ENCODE measurements at places on chromosomes 12 and 14.

- peak; percentile 50 for DNase-seq
Measured at GRCh38 chr12:131828671-131829355, 620 bp downstream of the MMP17 start.

DNA sequence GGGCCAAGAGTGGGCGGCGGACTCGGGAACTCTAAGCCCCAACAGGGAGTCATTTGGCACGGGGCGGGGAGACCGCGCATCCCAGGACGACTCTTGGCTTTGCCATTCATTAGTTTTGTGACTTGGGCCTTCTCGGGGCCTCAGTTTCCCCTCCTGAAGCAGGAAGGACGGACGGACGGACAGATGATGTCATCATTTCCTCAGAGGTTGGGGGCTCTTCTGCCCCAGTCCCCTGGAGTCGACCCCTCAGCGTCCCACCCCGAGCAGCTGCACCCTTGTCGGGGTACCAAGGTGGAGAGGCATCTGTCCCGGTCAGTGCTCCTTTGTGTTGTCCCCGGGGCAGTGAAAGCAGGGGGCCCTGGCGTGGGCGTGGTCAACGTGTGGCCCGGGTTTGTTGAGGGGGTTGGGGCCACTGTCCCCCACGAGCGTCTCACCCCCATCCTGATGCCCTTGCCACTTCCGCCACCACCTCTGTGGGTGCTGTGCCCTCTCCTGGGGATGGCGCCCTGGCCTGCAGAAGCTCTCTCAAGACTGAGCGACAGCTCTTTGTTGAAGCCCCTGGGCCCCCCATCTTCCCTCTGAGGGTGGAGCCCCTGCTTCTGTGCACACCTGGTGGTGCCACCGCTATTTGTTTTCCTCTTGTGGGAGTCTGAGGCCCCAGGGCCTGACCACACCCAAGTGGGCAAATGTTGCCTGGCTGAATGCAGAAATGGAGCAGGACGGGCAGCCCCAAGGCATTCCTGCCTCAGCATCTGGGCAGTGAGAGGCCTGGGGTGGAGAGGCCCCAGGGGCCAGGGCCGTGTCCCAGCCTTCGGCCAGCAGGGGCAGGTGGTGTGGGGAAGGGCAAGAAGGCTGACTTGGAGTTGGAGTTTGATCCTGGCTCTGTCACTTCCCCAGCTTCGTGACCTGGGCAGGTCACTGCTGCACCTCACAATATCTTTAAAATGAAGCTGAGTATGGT, 896 bp downstream of the HHIPL1 start:
- no peak for DNase-seq

DNA sequence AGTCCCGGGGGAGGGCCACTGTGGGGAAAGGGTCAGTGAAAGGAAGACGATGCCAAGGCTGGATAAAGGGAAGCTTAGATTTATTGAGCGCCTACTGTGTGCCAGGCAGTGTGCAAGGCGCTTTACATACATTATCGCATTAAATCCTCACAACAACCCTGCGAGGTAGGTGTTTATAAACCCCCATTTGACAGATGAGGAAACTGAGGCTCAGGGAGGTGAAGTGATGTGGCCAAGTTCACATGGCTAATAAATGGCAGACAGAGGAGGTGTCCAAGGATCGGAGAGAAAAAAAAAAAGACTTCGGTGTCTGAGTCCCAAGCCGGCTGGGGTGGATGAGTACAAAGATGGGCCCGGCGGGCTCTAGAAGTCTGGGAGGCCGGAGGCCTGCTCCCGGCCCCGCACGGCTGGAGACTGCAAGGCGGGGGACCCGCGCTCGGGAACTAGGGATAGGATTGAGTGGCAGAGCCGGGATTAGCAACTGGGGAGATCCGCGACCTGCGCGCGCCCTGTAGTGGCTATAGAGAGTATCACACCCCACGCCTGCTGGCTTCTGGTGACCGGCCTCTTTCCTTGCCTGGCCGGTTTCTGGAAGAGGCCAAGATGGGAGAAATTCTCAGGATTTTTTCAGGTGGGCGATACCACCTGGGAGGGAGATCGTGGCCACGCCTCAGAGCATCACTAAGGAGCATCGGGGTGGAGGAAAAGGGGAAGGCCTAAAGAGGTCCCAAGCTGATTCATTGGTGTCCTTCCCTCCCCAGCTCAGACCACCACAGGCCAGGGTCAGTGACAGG, 3.9 kb downstream of the DDN start:
- DNase-seq: peak; percentile 98

DNA sequence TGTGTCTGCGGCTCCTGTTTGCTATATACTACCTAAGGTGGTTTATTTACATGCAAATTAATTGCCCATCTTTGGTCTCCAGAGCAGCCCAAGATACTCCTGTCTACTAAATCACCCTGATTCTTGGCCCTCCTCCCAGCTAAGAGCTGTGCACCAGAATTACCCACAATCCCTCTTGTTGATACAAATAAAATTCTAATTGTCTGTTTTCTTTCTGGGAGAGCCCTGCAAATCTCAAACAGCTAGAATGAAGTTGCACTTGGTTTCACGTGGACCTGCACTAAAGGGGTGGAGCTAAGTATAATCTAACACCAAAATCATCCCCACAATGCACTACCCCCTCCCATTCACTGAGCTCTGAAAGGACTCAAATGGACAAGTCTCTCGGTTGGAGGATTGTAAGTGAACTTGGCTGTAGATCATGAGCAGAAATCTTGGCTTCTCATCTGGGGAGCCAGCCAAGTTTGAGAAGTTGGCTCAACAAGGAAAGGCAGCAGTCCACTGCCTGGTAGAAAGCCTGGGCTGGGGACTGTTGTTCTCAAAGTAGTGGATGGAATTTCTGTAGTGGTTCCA, 6.6 kb downstream of the MAX start:
- no peak for DNase-seq

DNA sequence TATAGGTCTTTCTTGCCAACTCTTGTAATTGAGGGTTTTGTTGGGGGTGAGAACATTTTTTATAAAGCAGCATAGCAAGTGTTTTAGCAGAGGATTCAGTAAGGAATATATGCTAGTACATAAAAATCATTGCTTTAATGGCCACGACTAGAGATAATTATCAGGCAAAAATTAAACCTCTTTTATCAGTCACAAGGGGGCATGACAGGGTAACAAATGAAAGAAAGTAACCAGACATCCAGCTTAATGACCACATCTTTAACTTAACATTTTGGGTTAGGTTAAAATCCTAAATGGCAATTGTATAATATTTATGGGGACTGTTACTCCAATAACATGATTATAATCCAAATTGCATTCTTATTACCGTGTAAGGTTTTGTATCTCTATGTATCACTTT, 119.6 kb downstream of the LRRIQ1 start:
- no peak for DNase-seq

- DNase-seq: no peak
Measured at GRCh38 chr14:100532906-100533655, 54.1 kb downstream of the BEGAIN start.

DNA sequence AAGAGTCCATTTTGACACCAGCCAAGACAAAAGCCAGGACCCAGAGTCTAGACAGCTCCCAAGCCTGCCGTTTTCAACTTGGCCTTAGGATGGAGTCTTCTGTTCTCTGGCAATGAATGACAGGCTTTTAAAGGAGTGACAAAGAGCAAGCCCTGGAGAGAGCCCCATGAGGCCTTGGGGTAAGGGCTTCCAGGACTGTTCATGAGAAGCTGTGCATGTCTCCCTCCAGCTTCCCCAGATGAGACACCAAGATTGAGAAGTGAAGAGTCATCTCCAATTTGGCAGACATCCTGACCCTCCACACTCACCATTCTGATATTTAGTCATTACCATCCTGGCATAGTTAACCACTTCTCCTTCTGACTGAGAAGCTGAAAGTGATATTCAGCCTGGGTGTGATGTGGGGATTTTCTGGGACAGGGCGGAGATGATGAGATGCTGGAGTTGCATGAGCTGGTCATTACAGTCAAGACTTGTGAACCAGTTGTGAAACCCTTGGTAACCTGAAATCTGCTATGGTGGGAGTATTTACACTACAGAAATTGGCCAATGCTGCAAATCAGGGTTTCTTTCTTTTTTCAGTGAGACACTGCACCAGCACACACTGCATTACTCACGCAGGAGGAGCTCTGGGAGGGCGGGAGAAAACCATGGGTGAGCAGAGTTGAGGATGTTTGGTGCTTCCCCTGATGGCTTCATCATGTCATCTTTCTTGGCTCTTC, 77.8 kb downstream of the VCPKMT start:
- peak; percentile 85 for DNase-seq

DNA sequence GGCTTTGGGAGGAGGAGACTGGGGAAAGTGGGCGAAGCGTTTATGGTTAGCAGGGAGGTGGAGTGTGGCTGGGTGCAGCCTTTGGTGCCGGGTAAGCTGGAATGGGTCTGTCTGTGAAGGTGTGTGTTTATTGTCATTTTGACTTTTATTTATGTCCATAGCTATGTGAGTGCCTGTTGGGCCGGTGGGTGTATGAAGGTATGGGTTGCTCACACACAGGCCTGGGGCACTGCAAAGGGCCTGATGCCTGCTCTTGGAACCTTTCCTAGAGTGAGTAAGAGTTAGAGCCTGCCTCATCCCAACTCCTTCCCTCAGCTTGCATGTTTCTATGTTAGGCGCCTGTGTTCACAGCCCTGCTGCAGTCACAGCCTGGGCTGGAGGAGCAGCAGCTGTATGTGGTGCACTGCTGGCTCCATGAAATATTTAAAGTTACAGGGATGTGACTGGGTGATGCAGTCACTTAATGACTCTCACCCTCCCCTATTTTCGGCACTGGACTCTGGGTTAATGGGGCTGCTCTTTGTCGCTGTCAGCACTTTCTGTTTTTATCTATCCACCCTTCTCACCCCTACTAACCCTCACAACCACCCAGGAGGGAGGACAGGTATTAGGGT, 2.6 kb upstream of the PPP1R1A start:
- no peak for DNase-seq

GRCh38 chr14:89288114-89288513, 128.9 kb downstream of the FOXN3 start:
- DNase-seq: no peak

- no peak for DNase-seq
Measured at GRCh38 chr12:101116911-101117310, 93.1 kb downstream of the SLC5A8 start.

DNA sequence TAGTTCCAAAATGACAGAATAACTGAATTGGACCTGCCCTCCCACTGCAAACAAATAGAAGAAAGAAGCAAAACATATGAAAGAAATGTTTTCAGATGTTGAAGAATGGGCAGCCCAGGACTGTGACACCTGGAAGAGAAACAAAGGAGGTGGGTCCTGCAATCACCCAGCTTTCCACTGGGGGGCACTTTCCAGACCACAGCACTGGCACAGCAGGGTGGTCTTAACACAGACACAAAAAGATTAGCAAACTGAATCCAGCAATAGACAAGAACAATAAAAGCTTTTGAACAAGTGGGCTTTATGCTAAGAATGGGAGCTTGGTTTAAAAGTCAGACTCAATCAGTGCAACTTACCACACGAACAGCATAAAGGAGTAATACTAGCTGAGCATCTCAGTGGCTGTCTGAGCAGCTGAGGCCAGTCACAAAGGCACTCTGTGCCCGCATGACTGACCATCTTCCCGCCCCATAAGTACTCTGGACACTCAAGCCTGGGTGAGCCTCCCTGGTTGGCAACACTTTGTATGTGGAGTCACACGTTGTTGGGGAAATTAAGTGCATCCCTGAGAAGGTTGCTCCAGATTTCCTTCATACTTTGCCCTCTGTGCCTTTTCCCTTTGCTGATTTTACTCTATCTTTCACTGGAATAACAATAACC, 27.7 kb downstream of the JKAMP start:
- no peak for DNase-seq

- DNase-seq: no peak
Measured at GRCh38 chr12:14284184-14284722, 81.2 kb upstream of the ATF7IP start.

DNA sequence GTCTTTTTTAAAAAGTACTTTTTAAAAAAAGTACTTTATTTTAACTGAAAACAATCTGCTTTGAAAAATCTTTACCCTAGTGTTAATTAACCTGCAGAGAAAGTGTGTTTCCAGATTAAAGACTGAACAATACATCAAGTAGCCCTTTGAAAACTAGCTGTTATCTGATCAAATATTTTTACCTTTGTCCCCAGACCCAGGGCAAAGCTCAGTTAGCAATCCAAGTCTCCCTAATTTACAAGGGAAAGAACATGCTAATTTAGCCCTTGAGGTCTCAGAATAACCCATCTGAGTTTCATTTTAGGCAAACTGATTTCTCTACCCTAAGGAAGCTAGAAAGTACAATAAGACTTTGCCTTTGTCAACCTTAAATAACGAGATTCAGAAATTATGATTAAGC, 91.2 kb downstream of the PPM1H start:
- no peak for DNase-seq

DNA sequence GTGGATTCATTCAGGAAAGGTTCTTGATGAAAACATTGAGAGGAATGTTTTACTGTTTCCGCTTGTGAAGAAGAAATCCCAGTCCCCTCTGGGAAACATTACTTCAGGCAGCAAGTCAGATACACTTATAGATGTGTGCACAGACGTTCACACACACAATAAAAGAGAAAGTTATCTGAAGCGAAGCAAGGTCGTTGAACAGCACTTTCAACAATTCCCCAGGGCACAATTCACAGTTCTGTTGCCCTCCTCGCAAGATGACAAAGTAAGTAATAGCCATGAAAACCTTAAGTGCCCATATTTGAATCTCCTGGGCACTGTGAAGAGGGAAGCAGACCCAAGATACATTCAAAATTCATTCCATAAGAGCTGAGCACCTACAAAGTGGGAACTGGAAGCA, 156.6 kb upstream of the CAND1 start:
- no peak for DNase-seq

DNA sequence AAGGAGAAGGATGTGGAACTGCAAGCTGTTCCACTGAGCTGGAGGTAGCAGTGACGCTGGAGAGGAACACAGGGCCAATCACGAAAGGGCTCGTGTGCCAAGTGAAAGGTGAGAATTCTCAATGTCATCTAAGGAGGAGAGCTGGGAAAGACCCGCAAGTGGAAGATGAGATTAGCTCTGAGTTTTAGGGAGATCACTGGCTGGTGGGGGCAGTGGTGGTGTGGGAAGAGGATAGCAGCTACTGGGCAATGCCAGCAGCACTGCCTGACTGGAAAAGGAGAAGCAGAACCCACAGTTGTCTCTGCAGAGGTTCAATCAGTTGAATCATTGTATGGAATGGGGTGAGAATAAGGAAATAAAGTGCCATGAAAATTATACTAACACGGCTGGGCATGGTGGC, 27.8 kb downstream of the SLC25A47 start:
- no peak for DNase-seq

- peak; percentile 79 for DNase-seq
Measured at GRCh38 chr12:57149245-57149900, 2.0 kb upstream of the LRP1-AS start.

DNA sequence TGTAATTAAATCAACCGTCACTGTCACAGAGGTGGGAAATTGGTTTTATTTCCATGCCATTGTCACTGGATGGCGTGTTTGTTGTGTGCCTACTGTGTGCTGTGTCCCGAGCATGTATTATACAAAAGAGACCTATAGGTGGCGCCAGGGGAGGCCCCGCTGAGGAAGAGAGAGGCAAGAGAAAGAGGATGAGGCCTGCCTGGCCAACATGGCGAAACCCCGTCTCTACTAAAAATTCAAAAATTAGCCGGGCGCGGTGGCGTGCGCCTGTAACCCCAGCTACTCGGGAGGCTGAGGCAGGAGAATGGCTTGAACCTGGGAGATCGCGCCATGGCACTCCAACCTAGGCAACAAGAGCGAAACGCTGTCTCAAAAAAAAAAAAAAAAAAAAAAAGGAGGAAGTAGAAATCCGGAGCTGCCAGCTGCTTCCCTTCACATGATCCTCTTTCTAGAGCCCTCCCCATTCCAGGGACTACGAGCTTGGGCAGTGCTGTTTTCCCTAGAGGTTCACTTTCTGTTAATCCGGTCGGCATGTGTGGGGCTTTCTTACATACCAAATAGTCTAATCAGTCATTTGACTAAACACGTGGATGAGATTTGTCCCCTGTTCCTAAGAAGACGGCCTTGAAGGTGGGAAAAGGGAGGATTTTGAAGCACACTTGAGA, 6.4 kb upstream of the CCDC175 start:
- DNase-seq: no peak
